ENCODE measurements at places on chromosomes 4 and X. TPM values are rescaled to one million over a fixed set of nuclear protein-coding genes. Genes with fewer than 3 reads are reported as not detected.

The TEX13B gene
- not detected for polyA plus RNA-seq

The MEPE gene
- polyA plus RNA-seq, result not detected

The BEND2 gene
- not detected for polyA plus RNA-seq

The FAT4 gene
- polyA plus RNA-seq, result 10.8 TPM

The NSG1 gene
- 1.1 TPM for polyA plus RNA-seq

The GAB3 gene
- 2.8 TPM for polyA plus RNA-seq

The TRIM61 gene
- polyA plus RNA-seq, result 2.5 TPM

The TGIF2LX gene
- polyA plus RNA-seq, result not detected

The CCKAR gene
- polyA plus RNA-seq, result 0.59 TPM

The NAT8L gene
- 0.01 TPM for polyA plus RNA-seq

The CTAG2 gene
- polyA plus RNA-seq, result not detected

The MAGT1 gene
- 102 TPM for polyA plus RNA-seq

The SUPT20HL2 gene
- not detected for polyA plus RNA-seq

The SRPX2 gene
- 77.6 TPM for polyA plus RNA-seq

The FABP2 gene
- not detected for polyA plus RNA-seq

The RADX gene
- polyA plus RNA-seq, result 0.37 TPM

The GDPD2 gene
- not detected for polyA plus RNA-seq

The CFAP299 gene
- polyA plus RNA-seq, result 1.3 TPM

The DKK2 gene
- polyA plus RNA-seq, result 0.48 TPM

The HEPH gene
- polyA plus RNA-seq, result 4.9 TPM

The CHRDL1 gene
- polyA plus RNA-seq, result 10.1 TPM

The OCRL gene
- 28.7 TPM for polyA plus RNA-seq

The CASP3 gene
- polyA plus RNA-seq, result 41.1 TPM

The PLK4 gene
- 21.1 TPM for polyA plus RNA-seq

The SPATA4 gene
- polyA plus RNA-seq, result 0.09 TPM

The DDX53 gene
- not detected for polyA plus RNA-seq

The PF4V1 gene
- not detected for polyA plus RNA-seq

The GAGE1 gene
- polyA plus RNA-seq, result not detected

The CENPVL1 gene
- polyA plus RNA-seq, result not detected

The MBNL3 gene
- polyA plus RNA-seq, result 2.6 TPM

The ZNF718 gene
- 3.1 TPM for polyA plus RNA-seq

The DACH2 gene
- polyA plus RNA-seq, result 2.4 TPM

The FAM184B gene
- not detected for polyA plus RNA-seq

The MAGEC1 gene
- not detected for polyA plus RNA-seq

The PLP1 gene
- 0.17 TPM for polyA plus RNA-seq

The SHOX gene
- polyA plus RNA-seq, result not detected

The SYTL5 gene
- polyA plus RNA-seq, result 0.27 TPM

The UGDH gene
- 154 TPM for polyA plus RNA-seq

The SH2D1A gene
- 0.08 TPM for polyA plus RNA-seq

The SLC34A2 gene
- polyA plus RNA-seq, result not detected

The GABRB1 gene
- polyA plus RNA-seq, result 0.05 TPM

The EFNB1 gene
- 16.4 TPM for polyA plus RNA-seq

The FGA gene
- not detected for polyA plus RNA-seq

The ADGRG4 gene
- polyA plus RNA-seq, result 0.03 TPM

The GJB1 gene
- polyA plus RNA-seq, result not detected

The MECP2 gene
- polyA plus RNA-seq, result 11.6 TPM

The MED12 gene
- polyA plus RNA-seq, result 7.2 TPM

The MANBA gene
- polyA plus RNA-seq, result 13.4 TPM

The CSAG2 gene
- polyA plus RNA-seq, result not detected

The TMEM35A gene
- 46.0 TPM for polyA plus RNA-seq

The FHDC1 gene
- 0.14 TPM for polyA plus RNA-seq

The KCND1 gene
- 0.25 TPM for polyA plus RNA-seq

The MTTP gene
- 0.05 TPM for polyA plus RNA-seq

The RNF150 gene
- polyA plus RNA-seq, result 1.3 TPM

The ARX gene
- polyA plus RNA-seq, result not detected

The CC2D2A gene
- 36.0 TPM for polyA plus RNA-seq

The CYSLTR1 gene
- polyA plus RNA-seq, result 0.02 TPM

Measured in fibroblast of lung (primary cell).